ENCODE measurements at places on chromosomes 1 and 21.
A peak's percentile ranks its signal among the peaks of the same experiment; 100 is the strongest.

GRCh38 chr1:38283696-38284470, 237.3 kb upstream of the POU3F1 start:
- DNase-seq, result no peak

DNA sequence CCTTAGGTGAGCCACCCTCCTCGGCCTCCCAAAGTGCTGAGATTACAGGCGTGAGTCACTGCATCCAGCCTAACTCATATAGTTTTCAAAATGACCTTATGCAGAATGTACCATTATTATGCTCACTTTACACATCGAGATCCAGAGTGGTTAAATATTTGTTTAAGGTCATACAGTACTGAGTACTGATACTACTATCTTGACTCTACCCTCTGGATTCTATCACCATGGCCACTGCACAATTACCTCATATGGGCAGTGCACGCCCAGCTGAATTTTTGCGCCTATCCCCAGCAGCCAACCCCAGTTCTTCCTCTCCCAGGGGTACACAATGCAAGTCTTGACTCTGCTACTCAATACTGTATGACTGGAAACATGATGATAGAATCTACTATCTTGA, 56.7 kb downstream of the EDARADD start:
- DNase-seq, result no peak

GRCh38 chr1:32782086-32782485, 35.1 kb downstream of the YARS1 start:
- no peak for DNase-seq

GRCh38 chr1:6969762-6970161, 184.5 kb downstream of the CAMTA1 start:
- no peak for DNase-seq

GRCh38 chr1:60488847-60489246, 415.3 kb upstream of the C1orf87 start:
- DNase-seq, result no peak

DNA sequence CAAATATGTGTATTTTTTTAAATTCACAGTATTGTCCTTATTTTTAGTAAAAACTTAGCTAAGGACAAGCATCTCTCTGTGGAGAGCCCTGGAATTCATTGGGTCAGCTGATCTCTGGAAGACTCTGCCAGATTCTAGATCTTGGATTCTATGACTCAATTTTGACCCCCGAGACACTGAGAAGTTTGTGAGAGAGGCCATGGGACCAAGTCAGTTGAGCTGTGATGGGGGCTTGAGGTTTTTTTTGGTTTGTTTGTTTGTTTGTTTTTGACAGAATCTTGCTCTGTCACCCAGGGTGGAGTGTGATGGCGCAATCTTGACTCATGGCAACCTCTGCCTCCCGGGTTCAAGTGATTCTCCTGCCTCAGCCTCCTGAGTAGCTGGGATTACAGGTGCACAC, 13.5 kb downstream of the SHISA4 start:
- DNase-seq, result no peak

DNA sequence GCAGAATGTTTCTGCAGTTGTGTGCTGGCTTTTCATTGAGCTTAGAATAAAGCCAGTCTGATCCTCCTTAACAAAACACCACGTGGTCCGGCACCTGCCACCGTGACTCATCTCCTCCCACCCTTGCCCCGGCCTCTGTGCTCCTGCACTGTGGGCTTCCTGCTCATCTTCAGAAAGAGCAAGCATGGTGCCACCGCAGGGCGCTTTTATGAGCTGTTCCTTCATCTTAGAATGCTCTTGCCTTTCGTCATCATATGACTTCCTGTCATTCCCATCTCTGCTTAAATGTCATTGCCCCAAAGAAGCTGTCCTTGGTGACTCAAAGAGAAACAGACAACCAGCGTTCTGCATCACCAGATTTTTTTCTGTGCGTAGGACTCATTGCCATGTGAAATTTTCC, 117.8 kb downstream of the HHAT start:
- no peak for DNase-seq

GRCh38 chr1:54407404-54408146, 1.4 kb upstream of the SSBP3 start:
- DNase-seq, result peak; percentile 93

Data from pons (tissue), 1 donor.